ENCODE measurements at places on chromosomes 7 and 10.

DNA sequence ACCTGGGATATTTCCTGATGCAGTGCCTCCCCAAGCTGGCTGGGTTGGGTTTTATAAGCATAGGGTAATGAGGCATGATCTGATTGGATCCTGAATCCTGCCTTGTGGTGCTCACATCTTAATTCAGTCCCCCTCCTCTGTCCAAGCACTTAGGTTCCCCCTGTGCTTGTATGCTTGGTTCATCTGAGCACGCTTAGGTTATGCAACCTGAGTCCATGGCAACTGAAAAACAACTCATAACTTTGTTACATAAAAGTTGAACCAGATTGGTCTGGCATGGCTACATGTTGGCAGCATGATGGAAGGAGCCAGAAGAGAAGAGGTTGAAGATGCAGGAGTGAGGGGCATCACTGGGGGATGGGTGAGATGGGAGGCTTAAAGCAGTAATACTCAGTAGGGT, 57.3 kb upstream of the OSBPL3 start:
- DNase-seq, result no peak

DNA sequence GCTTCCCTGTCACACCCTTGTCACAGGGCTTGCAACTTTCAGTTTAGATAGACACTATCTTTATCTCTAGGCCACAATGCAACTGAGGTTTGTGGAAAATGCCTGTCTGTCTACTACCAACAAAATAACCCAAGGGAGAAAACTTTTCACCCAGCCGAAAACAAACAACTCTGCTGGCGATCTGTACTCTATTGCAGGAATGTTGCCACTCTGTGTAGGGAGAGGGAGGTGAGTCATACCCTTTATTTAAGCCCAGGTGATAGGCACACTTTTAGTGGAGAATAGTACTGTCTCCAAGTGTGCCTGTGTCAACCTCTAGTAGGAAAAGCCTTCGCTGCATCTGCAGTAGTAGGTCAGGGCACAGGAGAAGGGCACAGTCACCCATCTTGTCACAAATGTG, 108.3 kb downstream of the SLC25A40 start:
- no peak for DNase-seq

GRCh38 chr7:90383861-90384260, 19.4 kb upstream of the CLDN12 start:
- no peak for DNase-seq

DNA sequence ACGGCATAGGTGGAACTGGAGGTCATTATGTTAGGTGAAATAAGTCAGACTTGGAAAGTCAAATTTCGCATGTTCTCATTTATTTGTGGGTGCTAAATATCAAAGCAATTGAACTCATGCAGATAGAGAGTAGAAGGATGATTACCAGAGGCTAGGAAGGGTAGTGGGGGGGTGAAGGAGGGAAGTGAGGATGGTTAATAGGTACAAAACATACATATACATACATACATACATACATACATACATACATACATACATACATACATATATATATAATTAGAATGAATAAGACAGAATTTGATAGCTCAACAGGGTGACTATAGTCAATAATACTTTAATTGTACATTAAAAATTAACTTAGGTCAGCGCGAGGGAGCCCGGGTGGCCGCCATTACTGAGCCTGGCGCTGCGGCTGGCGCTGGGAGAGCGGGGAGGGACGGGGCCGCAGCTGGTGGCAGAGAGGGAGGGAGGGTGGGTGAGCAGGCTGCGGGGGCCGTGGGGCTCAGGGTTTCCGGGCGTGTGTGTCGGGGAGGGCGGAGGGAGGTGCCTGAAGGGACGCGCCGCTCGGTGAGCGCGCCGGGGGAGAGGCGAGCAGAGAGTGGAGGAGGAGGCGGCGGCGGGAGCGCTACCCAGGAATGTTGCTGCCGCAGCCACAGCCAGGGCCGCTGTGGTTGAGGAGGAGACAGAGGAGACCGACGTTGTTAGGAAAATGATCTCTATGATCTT, 85.8 kb upstream of the EGFR start:
- DNase-seq, result no peak

- DNase-seq, result no peak
Observed at GRCh38 chr10:114605155-114605797, 52.8 kb downstream of the ABLIM1 start.

- DNase-seq, result no peak
Observed at GRCh38 chr10:14616955-14617730, 157.6 kb downstream of the FAM107B start.

DNA sequence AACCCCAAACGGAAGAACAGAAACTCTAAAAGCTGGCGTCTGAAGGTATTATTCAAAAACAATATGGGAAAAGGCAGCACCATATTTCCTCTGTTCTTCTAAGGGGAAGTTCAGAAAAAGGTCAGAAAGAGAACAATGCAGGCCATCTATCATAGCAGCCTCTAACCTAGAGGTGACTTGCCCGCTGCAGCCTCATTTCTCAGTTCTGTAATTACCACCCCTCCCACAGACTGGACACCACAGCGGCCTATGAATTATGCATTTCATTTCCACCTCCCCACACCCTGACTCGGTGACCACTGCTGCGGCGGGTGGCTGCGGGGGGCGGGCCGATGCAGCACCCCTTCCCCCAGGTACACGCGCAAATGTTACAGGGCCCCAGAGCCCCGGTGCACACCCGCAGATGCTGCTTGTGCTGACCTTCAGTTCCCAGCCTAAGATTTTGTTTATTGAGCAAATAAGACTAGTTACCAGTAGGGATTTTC, 125.5 kb downstream of the CLEC2L start:
- DNase-seq, result no peak

DNA sequence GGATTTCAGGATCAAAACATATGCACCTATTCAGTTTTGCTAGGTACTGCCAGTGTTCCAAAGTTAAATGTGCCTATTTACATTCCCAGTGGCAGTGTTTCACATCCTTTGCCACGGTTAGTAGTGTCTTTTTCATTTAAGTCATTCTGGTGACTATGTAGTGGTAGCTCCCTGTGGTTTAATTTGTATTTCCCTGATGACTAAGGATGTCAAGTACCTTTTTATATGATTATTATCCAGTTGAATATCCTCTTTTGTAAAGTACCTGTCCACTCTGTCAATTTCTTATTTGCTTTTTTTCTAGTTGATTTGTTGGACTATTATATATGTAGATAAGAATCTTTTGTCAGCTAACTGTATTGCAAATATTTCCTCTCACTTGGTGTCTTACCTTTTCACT, 45.1 kb downstream of the TMEM60 start:
- DNase-seq, result no peak

GRCh38 chr7:40622941-40623501, 488.2 kb downstream of the SUGCT start:
- DNase-seq, result no peak

DNA sequence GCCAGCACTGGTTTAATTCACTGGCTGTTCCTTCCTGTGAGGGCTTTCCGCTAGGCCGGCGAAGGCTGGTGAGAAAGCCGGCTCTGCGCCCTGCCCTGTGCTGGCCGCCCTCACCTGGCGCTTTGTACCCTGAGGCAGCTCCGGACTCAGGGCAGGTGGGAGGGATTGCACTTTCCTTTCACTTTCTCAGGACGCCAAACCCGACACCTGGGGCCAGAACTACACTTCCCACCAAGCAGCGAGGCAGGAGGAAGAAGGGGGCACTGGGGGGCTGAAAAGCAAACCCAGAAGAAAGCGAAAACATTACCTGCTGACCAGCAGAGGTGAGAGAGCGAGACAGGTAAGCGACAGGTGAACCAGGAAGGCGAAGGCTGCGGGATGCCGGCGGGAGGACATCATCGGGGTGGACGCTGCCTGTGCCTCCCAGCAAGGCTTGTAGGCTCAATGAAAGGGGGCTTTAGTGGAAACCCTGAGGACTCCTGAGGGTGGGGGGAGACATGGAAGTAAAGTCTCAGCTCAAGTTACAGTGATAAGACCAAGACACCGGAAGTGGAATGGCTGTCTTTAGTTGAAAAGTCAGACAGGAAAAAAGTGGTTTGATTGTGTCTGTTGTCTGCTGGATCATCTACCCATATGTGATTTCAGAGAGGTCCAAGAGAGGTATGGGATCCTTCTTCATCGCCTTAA, at the start of gene RAB19:
Gene RAB19, plus strand, starts transcription at position 181 of the 687 bp plus-strand sequence. CDS start 3,589 bp downstream, outside the sequence.
- DNase-seq, result peak; percentile 50

DNA sequence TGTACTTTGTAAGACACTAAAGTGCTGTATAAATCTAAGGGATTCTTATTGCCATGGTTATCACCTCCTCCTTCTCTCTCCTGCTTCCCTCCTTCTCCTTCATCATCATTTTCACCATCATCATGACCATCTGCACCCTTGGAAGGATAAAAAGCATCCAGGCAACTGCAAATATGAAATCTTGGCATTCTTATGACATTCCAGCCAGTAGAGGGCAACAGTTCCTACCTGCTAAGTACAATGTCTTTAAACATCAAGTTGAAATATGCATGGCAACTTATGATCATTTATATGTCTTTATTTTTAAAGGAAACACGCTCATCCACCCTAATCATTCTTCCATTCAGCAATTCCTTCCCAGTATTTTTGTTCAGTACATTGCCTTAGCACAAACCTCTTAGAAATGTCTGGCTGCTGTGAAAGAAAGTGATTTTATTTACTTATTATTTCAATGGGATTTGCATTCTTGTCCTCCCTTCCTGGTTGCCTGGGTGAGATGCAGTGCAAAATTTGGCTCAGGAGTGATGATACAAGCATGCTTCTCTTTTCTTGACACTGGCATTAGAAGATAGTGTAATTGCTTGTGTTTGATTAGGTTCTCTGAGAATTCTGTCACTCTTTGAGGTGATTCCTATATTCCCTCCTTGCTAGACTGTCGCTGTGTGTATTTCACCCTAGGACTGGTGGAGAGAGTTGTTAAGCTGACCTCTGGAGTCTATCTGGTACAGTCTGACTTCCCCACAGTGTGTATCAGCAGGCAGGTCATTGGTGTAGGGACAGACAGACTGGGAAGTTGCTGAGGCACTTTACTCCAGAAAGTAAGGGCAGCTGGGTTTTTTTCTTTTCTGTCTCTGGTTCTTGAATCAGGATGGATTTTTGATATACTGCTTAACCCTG, 188.5 kb upstream of the BMPER start:
- DNase-seq, result no peak

- DNase-seq, result no peak
Observed at GRCh38 chr10:129769381-129770116, 194.5 kb downstream of the EBF3 start.

- DNase-seq, result no peak
Observed at GRCh38 chr10:24661376-24661775, 62.3 kb downstream of the ARHGAP21 start.

GRCh38 chr7:34156336-34156735, 251.0 kb downstream of the BMPER start:
- DNase-seq, result no peak

- no peak for DNase-seq
Observed at GRCh38 chr7:104358446-104359132, 30.2 kb downstream of the LHFPL3 start.

- no peak for DNase-seq
Observed at GRCh38 chr7:106400923-106401322, 116.1 kb upstream of the NAMPT start.

- no peak for DNase-seq
Observed at GRCh38 chr10:120186506-120186905, 270.5 kb upstream of the PLPP4 start.

- no peak for DNase-seq
Observed at GRCh38 chr10:113007821-113008220, 57.8 kb downstream of the TCF7L2 start.

DNA sequence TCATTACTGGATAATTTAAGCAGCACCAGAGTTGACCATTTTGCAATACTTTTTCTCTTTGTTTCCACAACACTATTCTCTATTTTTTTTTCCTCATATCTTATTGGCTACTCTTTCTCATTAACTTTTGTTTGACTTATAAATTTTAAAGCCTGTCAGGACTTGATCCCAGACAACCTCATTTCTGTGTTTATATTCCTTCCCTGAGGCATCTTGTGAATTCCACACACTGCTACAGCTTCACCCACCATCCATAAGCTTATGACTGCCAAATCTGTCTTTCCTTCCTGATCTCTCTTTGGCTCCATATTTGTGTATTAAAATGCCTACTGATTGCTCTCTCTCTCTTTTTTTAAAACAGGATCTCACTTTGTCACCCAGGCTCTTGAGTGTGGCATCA, 124.6 kb upstream of the MBL2 start:
- no peak for DNase-seq

- no peak for DNase-seq
Observed at GRCh38 chr7:51455948-51456347, 139.3 kb upstream of the COBL start.

- no peak for DNase-seq
Observed at GRCh38 chr7:148144827-148145226, 445.7 kb upstream of the C7orf33 start.

- DNase-seq, result no peak
Observed at GRCh38 chr7:4659551-4660286, 22.4 kb upstream of the FOXK1 start.

- DNase-seq, result no peak
Observed at GRCh38 chr10:110005719-110006118, 2.1 kb upstream of the ADD3 start.

DNA sequence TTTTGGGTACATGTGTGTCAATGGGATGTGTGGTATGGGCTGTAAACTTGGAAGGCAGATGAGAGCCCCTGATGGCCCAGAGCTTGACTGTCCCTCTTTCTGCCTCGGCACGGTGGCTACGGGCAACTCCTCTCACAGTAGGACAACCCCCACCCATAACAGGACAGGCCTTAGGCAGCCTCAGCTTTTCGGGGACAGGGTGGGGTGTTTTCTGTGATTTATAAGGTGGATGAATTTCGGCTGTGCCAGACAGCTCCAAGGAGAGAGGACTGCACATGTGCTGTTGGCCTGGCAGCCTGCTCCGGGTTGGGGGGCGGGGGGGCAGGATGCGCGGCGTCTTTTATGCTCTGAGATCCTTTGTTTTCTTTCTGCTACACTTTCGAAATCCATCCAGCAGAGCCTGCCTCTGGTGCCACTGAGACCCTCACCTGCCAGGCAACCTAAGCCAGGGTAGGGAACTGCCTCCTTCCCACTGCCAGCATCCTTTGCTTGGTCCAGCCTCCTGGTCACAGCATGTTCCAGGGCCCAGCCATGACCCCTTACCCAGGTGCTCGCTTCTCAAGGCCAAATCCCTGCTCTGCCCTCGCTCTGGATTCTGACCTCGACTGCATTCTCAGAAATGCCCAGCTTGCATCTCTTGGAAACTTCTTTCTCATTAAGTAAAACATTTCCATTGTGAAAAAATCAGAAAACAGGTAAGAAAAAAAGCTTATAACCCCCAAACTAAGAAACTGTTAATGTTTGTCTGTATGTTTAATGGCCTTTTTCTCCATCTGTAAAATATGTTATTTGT, 15.4 kb upstream of the BTBD16 start:
- DNase-seq, result no peak

- DNase-seq, result no peak
Observed at GRCh38 chr7:18541871-18542212, 46.3 kb downstream of the HDAC9 start.

GRCh38 chr10:24346877-24347519, 138.1 kb downstream of the KIAA1217 start:
- no peak for DNase-seq

All from activated CD8-positive, alpha-beta memory T cell treated with anti-CD3 and anti-CD28 coated beads, Interleukin-2, amount 50 U/mL, for 4 hours (primary cell).